Stimulated activated CD4-positive, alpha-beta T cell treated with anti-CD3 and anti-CD28 coated beads, Interleukin-1b, Interleukin-23, amount 100 ng/mL, for 24 hours (primary cell): ENCODE measurements at places on chromosomes 6 and 20.

DNA sequence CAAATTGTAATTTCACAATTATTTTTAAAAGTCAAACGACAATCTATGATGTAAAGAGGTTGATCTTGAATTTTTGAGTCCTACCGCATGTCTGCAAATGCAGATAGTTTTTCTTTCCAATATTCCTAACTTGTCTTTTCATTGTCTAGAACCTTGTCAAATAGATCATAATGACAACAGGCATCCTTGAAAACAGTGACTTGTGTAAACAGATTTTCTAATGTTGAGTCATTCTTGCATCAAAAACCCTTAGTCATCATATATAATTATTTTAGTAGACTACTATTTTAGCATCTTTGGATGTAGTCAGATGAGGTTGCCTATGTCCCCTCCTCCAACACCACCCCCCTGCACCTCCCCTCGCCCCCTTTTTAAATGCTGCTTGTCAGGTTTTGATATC, 43.8 kb downstream of the BMP6 start:
- DNase-seq, result no peak

GRCh38 chr20:56566621-56567020, 33.6 kb downstream of the FAM209B start:
- no peak for DNase-seq

DNA sequence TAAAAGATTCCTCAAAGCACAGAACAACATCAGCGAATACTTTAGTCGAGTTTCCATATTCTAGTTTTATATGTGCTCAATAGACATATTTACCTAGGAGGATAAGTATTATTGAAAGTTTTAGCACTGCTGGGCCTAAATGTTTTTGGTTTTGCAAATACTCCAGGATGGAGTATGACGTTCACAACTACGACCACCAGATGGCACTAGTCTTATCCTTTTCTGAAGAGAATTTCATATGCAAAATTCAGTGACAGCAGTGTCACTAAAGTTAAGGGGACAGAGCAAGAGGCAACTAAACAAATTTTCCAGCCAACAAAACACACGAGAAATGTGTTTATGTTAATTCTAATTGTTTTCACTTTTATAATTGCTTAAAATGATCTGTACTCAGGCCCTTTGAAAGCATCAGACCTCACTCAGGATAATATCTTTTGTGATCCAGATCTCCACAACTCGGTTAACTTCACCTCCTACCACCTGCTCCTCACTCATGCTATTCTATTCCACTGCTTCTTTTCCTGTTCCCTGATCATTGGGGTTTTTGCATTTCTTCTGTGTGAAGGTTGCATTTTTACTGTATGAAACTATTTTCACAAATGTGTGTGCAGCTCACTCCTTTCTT, 220.8 kb downstream of the TRDN start:
- peak; percentile 3 for DNase-seq

- no peak for DNase-seq
Observed at GRCh38 chr6:149140910-149141290, 176.6 kb upstream of the TAB2 start.

- DNase-seq, result no peak
Observed at GRCh38 chr6:30135147-30135546, 793 bp upstream of the TRIM40 start.

GRCh38 chr20:46401478-46401860, 4.9 kb downstream of the ELMO2 start:
- no peak for DNase-seq

DNA sequence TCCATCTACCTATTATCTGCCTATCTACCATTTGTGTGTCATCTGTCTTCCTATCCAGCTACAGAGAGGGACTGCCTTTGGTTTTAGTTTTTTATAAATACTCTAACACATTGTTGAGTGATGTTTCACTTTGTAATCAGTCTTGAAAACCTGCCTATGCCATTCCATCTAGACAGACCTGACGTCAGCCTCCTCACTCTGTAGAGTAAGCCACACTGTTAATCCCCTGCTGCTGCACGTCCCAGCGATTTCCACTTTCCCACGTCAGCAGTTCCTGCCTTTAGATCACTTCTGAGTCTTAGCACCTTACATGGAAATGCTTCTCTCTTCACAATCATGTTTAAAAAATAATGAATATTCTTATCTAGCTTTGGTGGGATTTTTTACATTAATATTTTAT, 54.8 kb downstream of the PLG start:
- DNase-seq, result no peak

GRCh38 chr6:148708707-148709106, 38.1 kb upstream of the UST start:
- DNase-seq, result no peak

DNA sequence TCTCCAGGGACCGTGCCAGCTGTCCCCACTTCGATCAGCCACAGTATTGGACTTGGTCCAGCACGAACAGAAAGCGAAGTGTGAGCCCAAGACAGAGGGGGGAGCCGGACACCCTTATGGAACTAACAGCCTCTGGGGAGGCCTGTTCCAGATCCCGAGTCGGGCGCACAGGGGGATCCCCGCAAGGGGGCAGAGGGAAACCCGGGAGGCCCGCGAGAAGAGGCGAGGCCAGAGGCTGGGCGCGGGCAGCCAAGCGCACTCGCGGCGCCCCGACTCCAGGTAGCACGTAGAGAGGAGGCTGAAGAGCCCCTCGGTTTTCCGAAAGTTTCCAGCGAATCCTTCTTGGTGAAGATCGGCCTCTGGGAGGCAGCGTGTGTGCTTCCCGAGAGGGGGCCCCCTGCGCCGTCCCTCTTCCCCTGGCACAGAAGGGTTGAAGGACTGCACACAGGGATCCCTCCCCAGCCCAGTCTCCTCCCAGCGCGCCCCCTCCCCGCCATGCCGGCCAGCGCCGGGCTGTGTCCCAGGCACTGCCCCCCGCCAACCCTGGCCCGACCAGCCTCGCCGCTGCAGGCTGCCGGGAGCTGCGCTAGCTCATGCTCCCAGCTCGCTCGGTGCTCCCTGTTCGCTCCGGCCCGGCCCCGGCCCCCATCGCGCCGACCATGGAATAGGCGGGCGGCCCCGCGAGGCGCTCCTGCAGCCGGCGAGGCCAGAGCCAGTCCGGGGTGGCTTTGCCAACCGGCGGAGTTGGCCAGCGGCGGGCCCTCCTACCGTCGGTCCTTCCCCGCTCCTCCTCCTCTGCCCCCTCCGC, 577 bp upstream of the SLC24A3 start:
- DNase-seq, result no peak

- no peak for DNase-seq
Observed at GRCh38 chr20:37988306-37988954, 44.8 kb downstream of the TTI1 start.

DNA sequence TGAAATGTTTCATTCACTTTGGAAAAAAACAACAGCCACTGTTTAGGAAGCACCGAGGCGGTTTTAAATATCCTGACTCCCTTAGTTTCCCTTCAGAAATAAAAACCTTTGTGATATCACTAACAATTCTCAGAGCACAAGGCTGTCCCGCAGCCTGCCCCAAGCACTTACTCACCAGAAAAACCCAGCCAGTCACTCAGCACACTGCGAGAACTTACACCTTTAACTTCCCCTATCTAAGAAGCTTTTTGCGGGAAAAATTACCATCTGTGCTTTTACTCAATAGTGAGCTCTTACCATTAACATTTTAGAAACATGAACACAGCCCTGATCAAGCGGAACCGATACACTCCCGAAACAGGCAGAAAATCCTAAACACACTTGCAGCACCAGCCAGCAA, 9.3 kb downstream of the ZBTB46 start:
- DNase-seq, result no peak

DNA sequence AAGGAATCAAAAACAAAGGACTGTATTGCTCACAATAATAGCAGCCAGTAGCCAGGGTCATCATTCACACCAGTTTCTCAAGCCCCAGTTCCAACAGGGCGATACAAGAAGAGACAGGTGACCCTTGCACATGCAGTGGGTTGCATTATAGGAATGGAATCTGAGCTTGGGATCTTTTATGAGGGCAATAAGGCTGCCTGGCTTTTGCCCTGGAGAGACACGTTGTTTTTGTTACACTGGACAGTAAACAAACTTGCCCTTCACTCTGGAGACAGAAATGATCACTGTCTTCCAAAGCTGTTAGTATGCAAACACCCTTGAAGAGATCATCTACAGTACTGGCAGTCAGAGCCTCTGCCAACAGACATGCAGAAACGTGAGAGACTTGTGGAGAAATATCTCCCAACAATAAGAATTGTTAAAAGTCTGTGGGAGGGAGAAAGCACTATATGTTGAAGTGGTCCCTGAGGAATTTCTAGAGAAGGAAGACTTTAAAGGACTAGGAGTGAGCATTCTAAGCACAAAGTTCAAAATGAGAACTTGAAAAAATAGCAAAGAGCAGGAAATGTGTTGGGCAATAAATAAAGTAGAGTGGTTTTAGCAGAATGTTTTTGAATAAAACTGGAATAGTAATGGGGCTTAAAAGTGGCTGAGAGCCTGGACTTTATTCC, 6.2 kb upstream of the COL12A1 start:
- no peak for DNase-seq
